Endothelial cell (in vitro differentiated cells): ENCODE measurements at places on chromosomes 5 and 9.
A peak's percentile ranks its signal among the peaks of the same experiment; 100 is the strongest.

DNA sequence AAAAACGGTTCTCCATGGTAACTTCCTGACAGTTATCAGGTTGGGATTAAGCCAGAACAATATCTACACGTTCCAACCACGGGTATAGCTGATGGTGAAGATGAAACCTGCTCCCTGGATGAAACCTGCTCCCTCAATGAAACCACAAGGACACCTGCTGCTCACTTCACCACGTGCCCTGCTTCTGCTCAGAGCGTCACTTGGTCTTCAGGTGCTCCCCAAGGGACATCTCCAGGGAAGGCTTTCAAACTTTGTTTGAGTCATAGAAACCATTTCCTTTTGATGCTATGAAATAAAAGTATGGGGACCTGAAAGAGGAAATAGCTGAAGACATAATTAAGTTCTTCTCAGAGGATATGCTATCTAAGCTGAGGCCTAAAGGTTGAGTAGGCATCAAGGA lies 242.4 kb downstream of the MED10 start:
- H3K27me3 ChIP-seq = no peaks in the 10 kb centered on the region
- no peak overlapping the region for H3K27ac ChIP-seq
- no peaks in the 10 kb centered on the region for H3K4me1 ChIP-seq
- H3K36me3 ChIP-seq = no peaks in the 10 kb centered on the region
- no peak overlapping the region for H3K4me3 ChIP-seq

- no peaks in the 10 kb centered on the region for H3K36me3 ChIP-seq
- no peak overlapping the region for H3K27ac ChIP-seq
- no peak overlapping the region for H3K4me3 ChIP-seq
- no peak for DNase-seq
- H3K4me1 ChIP-seq = no peaks in the 10 kb centered on the region
- no peaks in the 10 kb centered on the region for H3K27me3 ChIP-seq
These were observed 5.0 kb upstream of the SPINK1 start for GRCh38 chr5:147836439-147836838.

DNA sequence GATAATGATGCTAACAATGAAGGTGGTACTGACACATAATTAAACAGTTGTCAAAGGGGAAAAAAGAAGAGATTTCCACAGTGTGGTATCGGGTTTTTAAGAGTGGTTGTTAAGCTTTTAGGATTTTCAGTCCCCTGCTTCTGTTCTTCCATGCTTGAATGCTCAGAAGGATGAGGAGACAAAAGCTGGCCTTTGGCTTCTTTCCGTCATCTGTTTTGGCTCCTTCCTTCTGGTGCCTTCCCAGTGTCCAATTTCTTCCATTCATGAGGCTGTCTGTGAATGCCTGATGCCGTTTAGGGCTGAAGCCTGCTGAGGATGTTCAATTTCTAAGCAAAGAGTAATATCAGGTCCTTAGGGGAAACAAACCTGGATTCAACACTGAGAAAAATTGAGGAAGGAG lies 179.6 kb upstream of the GLRA1 start:
- no peaks in the 10 kb centered on the region for H3K36me3 ChIP-seq
- H3K27ac ChIP-seq = no peak overlapping the region
- H3K4me1 ChIP-seq = no peaks in the 10 kb centered on the region
- no peaks in the 10 kb centered on the region for H3K27me3 ChIP-seq
- no peak overlapping the region for H3K4me3 ChIP-seq

DNA sequence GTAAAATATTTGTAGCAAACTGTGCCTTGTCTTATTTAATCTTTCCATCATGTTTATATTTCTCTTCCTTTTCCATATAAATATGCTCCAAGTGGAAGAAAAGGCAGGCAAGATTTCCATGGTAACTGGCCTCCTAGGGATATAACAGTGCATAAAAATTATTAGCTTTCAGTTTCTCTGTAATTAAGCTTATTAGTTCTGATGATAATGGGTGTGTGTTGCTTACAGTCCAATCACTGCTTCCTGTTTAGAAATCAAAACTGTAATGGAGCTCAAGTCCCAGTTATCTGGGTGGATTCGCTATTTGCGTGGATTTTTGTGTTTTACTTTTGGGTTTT lies 213.0 kb downstream of the PJA2 start:
- peaks cover 8% of the 10 kb centered on the region for H3K4me1 ChIP-seq
- H3K27ac ChIP-seq = no peak overlapping the region
- H3K36me3 ChIP-seq = no peaks in the 10 kb centered on the region

GRCh38 chr5:170469414-170469813 lies 34.4 kb upstream of the KCNIP1 start:
- peaks cover 18% of the 10 kb centered on the region for H3K4me1 ChIP-seq
- H3K27ac ChIP-seq = no peak overlapping the region
- H3K4me3 ChIP-seq = no peak overlapping the region

- H3K4me1 ChIP-seq = no peaks in the 10 kb centered on the region
- DNase-seq = no peak
- H3K27ac ChIP-seq = peak overlapping the region; percentile 26
- no peak overlapping the region for H3K4me3 ChIP-seq
These were observed 6.3 kb upstream of the ATG10 start for GRCh38 chr5:81965524-81965923.

GRCh38 chr5:10684303-10685086 lies 76.5 kb downstream of the DAP start:
- peaks cover 13% of the 10 kb centered on the region for H3K4me1 ChIP-seq
- H3K27ac ChIP-seq = no peak overlapping the region
- no peak for DNase-seq
- H3K36me3 ChIP-seq = peaks cover 62% of the 10 kb centered on the region
- peak overlapping the region; percentile 42 for H3K4me3 ChIP-seq

GRCh38 chr5:132098621-132099020 lies 25.0 kb downstream of the CSF2 start:
- H3K36me3 ChIP-seq = no peaks in the 10 kb centered on the region
- H3K27me3 ChIP-seq = peaks cover 8% of the 10 kb centered on the region
- no peak for DNase-seq

- H3K4me3 ChIP-seq = peak overlapping the region; percentile 56
- peaks cover 28% of the 10 kb centered on the region for H3K4me1 ChIP-seq
- H3K36me3 ChIP-seq = peaks cover 3% of the 10 kb centered on the region
- no peak for DNase-seq
- peaks cover 11% of the 10 kb centered on the region for H3K27me3 ChIP-seq
These were observed 651 bp upstream of the AK1 start for GRCh38 chr9:127878001-127878651.

GRCh38 chr5:170302653-170303501 lies 5.3 kb upstream of the LCP2 start:
- H3K36me3 ChIP-seq = no peaks in the 10 kb centered on the region
- no peak overlapping the region for H3K27ac ChIP-seq
- H3K27me3 ChIP-seq = peaks cover 1% of the 10 kb centered on the region
- DNase-seq = no peak
- H3K4me1 ChIP-seq = peaks cover 16% of the 10 kb centered on the region
- H3K4me3 ChIP-seq = no peak overlapping the region

DNA sequence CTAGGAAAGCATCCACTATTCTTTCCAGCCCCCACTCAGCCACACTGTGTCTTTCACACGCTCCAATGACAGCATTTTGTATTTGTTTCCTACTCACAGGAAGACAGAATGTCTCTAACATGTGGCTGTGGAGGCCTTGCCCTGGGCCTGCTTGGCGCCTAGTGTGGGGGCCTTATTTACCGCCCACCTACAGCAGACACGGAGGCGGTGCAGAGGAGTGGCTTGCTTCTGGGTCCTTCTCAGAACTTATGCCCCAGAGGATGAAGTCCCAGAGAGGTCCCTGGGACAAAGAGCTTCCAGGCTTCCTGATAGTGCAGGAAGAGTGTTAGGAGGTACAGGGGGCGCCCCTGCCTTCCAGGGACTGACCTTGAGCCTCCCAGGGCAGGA lies 8.5 kb upstream of the MRNIP start:
- H3K27me3 ChIP-seq = peaks cover 19% of the 10 kb centered on the region
- H3K4me3 ChIP-seq = no peak overlapping the region
- peaks cover 10% of the 10 kb centered on the region for H3K4me1 ChIP-seq
- peaks cover 36% of the 10 kb centered on the region for H3K36me3 ChIP-seq
- no peak overlapping the region for H3K27ac ChIP-seq
- no peak for DNase-seq

GRCh38 chr5:78162253-78162862 lies 132.1 kb downstream of the AP3B1 start:
- peak; percentile 31 for DNase-seq
- H3K36me3 ChIP-seq = peaks cover 6% of the 10 kb centered on the region
- no peaks in the 10 kb centered on the region for H3K27me3 ChIP-seq
- H3K4me1 ChIP-seq = no peaks in the 10 kb centered on the region

- peaks cover 1% of the 10 kb centered on the region for H3K27me3 ChIP-seq
- H3K27ac ChIP-seq = no peak overlapping the region
- no peak for DNase-seq
- H3K4me1 ChIP-seq = no peaks in the 10 kb centered on the region
These were observed 218.2 kb upstream of the ADAMTSL1 start for GRCh38 chr9:18255747-18256146.

DNA sequence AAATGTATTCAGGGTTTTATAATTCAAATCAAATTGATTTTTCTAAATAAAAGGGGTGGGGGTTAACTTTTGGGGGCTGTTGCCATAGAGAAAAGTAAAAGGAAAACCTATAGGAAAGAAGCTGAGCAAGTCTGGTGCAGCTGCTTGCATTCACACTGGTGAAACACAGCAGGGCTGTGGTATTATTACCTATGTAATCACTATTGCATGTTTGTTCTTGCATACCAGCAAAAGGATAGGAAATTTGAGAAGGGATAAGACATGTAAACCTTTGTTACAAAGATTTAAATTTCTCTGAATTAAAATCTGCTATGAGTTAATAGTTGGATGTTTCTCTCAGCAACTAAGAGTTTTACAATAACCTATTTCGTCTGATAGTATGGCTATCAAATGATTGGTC lies 346.7 kb downstream of the EFNA5 start:
- no peaks in the 10 kb centered on the region for H3K36me3 ChIP-seq
- peaks cover 2% of the 10 kb centered on the region for H3K27me3 ChIP-seq
- H3K4me3 ChIP-seq = no peak overlapping the region
- H3K4me1 ChIP-seq = peaks cover 23% of the 10 kb centered on the region

- H3K4me1 ChIP-seq = no peaks in the 10 kb centered on the region
- no peak overlapping the region for H3K4me3 ChIP-seq
These were observed 42.6 kb downstream of the ARHGEF28 start for GRCh38 chr5:73668486-73669111.

- H3K4me3 ChIP-seq = no peak overlapping the region
- no peak for DNase-seq
- H3K27ac ChIP-seq = no peak overlapping the region
- H3K36me3 ChIP-seq = no peaks in the 10 kb centered on the region
These were observed 86.0 kb downstream of the ANKRD55 start for GRCh38 chr5:56147106-56147505.

GRCh38 chr9:130337318-130337717 lies 71.8 kb downstream of the HMCN2 start:
- peaks cover 3% of the 10 kb centered on the region for H3K4me1 ChIP-seq
- H3K27ac ChIP-seq = no peak overlapping the region
- no peak overlapping the region for H3K4me3 ChIP-seq
- peaks cover 5% of the 10 kb centered on the region for H3K27me3 ChIP-seq
- H3K36me3 ChIP-seq = peaks cover 5% of the 10 kb centered on the region
- no peak for DNase-seq

- no peak overlapping the region for H3K27ac ChIP-seq
- H3K36me3 ChIP-seq = no peaks in the 10 kb centered on the region
- no peaks in the 10 kb centered on the region for H3K4me1 ChIP-seq
- H3K4me3 ChIP-seq = no peak overlapping the region
These were observed 2352.7 kb downstream of the MAT2B start for GRCh38 chr5:165858118-165858517.

DNA sequence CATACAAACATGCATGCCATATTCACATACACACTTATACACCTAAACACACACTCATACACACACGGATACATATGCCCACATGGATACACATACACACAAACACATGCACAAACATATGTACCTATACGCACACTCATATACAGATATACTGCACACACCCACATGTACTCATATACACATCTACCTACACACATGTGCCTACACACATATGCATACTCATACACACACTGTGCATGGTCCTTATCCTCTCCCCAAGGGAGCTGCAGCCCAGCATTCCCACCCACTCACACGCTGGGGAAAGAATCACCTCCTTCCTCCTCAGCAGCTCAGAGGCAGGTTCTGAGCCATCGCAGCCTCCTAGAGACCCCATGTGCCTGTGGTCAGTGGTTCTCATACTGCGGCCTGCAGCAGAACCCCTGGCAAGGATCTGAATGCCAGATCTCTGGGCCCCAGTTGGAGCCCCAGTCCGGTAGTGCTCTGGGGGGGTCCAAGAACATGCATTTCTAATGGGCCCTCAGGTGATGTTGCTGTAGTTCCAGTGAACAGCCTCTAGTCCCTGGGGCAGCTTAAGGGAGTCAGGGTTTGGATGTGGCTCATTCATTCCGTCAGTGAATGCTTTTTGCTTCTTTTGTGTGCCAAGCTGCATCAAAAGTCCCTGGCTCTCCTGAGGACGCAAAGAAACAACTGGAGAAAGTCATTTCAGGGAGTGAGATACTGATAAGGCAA lies 39.0 kb downstream of the SEMA4D start:
- H3K4me3 ChIP-seq = no peak overlapping the region
- H3K36me3 ChIP-seq = no peaks in the 10 kb centered on the region
- no peak for DNase-seq
- no peak overlapping the region for H3K27ac ChIP-seq

DNA sequence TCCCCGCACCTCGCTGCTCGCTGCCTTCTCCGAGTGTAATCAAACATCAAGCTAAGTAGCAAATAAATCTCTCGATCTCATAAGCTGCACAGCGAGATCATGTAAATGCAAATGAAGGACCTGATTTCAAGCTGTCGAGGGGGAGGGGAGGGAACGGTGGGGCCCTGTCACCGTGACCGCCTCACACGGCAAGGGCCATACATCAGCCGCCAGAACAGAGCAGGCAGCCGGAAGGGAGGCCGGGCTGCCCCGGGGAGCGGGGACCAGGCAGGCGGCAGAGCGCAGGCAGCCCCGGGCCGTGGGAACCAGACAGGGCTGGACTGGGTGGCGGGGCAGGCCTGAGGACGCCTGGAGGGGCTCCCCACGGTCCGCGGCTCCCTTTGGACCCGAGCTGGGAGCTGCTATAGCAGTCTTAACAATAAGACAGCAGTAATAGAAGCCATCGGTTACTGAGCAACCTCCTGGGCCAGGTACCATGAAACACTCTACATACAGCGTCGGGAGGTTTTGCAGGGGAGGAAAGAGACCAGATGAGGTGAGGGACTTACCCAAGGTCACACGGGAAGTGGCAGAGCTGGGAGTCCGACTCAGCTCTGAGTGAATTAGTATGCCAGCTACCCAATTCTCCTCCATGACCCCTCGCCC lies 76.8 kb downstream of the CFAP77 start:
- H3K36me3 ChIP-seq = peaks cover 4% of the 10 kb centered on the region
- H3K27me3 ChIP-seq = peaks cover 2% of the 10 kb centered on the region
- H3K4me1 ChIP-seq = peaks cover 17% of the 10 kb centered on the region
- no peak overlapping the region for H3K4me3 ChIP-seq

GRCh38 chr5:147639321-147639720 lies 129.5 kb upstream of the DPYSL3 start:
- no peaks in the 10 kb centered on the region for H3K27me3 ChIP-seq
- no peaks in the 10 kb centered on the region for H3K36me3 ChIP-seq
- DNase-seq = no peak

- DNase-seq = no peak
- no peak overlapping the region for H3K27ac ChIP-seq
- no peaks in the 10 kb centered on the region for H3K27me3 ChIP-seq
- H3K4me1 ChIP-seq = no peaks in the 10 kb centered on the region
- H3K4me3 ChIP-seq = no peak overlapping the region
These were observed 832.3 kb downstream of the MTRR start for GRCh38 chr5:8701251-8701650.
